ENCODE measurements at places on chromosomes 12 and 14.

DNA sequence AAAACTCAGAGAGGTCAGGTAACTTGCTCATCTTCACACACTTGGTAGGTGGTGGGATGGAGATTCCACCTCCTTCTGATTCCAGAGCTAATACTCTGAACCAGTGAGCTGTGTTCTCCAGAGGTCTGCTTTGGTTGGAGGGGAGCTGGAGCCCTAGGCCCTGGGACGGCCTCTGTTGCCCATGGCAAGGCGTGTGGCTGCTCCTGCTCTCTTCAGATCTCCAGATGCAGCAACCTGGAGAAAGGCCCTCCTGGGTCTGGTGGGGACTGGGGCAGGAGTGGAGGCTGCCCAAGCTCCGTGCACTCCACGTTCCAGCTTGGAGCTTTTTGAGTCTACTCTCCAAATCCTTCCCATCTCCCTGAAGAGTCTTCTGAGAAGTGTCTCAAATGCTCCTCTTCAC lies 10.7 kb downstream of the CCND2 start:
- no peak for DNase-seq

DNA sequence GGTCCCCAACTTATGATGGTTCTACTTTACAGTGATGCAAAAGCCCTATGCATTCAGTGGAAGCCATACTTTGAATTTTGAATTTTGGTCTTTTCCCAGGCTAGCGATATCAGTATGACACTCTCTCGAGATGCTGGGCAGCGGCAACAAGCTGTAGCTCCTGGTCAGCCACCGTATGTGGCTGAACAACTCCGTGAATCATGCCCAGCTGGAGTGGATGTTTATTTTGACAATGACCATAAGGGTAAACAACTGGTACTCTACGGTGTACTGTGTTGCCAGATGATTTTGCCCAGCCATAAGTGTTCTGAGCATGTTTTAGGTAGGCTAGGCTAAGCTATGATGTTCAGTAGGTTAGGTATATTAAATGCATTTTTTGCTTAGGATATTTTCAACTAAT lies 8.2 kb upstream of the ZNF410 start:
- DNase-seq, result no peak

DNA sequence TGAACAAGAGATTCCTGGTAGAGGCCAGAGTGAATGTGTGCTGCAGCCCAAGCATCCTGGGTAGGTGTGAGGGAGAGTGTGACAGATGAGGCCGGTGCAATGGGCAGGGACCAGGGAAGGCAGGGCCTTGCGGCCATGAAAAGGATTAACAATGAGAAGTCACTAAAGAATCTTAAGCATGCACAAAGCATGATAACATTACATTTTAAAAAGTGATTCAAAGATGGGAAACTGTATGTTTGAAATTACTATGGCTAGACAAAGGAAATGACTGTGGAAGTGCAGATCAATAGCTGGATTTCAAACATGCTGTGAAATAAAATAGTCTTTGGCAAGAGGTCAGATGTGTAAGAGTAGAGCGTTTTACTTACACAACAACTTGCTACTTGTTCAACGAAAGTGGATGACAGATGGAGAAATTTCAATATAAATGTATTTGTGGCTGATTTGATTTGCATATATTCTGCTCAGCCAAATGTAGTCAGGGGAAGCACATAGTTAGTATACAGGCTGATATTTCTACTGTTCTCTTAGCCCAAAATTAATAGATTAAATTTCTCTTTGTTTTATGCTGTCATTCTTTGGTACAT lies 175.5 kb downstream of the CCDC59 start:
- no peak for DNase-seq

DNA sequence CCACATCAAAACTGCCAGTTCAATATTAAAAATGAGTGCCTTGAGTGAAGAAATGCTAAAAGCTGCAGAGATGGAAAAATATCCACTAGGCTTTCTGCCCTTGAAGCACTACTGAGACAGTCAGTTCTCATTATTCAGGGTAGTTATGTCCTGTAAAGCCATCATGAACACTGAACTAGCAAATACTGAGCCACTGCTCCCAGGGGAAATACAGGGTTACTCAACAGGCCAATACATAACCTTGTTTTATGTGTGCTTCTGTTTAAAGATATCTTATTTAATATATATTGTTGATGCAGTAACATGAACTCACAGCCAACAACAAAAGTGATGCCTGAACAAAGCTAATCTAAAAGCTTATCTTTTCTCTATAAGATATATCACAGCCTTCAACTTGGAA lies 3.3 kb downstream of the RAD52 start:
- no peak for DNase-seq

- no peak for DNase-seq
These were observed 134.7 kb upstream of the CRY1 start for GRCh38 chr12:107228076-107228475.

DNA sequence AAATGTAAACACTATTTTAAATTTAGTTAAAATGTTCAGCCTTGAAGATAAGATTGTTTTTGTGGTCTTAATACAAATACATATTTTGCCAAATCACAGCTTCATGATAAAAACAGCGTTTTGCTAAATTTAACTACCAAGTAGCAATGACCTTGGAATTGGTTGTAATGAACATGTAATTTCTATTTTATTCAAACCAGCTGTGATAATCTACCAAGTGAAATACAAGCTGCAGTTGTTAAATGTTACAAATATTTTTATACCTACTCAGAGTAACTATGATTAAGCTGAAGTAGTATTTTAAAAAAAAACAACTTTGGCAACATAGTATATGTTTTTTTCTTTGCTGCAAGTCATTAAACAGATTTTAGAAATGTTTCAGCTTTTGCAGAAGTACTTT lies 96.2 kb downstream of the CPSF2 start:
- DNase-seq, result no peak

DNA sequence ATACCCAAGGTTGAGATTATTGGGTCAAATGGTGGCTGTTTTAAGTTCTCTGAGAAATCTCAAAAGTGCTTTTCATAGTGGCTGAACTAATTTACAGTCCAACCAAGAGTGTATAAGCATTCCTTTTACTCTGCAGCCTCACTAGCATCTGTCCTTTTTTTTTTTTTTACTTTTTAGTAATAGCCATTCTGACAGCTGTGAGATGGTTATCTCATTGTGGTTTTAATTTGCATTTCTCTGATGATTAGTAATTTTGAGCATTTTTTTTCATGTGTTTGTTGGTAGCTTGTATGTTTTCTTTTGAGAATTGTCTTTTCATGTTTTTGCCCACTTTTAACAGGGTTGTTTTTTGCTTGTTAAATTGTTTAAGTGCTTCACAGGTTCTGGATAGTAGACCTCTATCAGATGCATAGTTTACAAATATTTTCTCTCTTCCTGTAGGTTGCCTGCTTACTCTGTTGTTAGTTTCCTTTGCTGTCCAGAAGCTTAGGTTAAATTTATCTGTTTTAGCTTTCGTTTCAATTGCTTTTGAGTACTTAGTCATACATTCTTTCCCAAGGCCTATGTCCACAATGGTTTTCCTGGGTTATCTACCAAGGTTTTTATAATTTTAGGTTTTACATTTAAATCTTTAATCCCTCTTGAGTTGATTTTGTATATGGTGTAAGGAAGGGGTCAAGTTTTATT lies 881.3 kb upstream of the SEL1L start:
- DNase-seq, result no peak

- DNase-seq, result no peak
These were observed 110.9 kb downstream of the SCAF11 start for GRCh38 chr12:45879363-45879895.

- no peak for DNase-seq
These were observed 50.8 kb upstream of the MAX start for GRCh38 chr14:65153101-65153500.

DNA sequence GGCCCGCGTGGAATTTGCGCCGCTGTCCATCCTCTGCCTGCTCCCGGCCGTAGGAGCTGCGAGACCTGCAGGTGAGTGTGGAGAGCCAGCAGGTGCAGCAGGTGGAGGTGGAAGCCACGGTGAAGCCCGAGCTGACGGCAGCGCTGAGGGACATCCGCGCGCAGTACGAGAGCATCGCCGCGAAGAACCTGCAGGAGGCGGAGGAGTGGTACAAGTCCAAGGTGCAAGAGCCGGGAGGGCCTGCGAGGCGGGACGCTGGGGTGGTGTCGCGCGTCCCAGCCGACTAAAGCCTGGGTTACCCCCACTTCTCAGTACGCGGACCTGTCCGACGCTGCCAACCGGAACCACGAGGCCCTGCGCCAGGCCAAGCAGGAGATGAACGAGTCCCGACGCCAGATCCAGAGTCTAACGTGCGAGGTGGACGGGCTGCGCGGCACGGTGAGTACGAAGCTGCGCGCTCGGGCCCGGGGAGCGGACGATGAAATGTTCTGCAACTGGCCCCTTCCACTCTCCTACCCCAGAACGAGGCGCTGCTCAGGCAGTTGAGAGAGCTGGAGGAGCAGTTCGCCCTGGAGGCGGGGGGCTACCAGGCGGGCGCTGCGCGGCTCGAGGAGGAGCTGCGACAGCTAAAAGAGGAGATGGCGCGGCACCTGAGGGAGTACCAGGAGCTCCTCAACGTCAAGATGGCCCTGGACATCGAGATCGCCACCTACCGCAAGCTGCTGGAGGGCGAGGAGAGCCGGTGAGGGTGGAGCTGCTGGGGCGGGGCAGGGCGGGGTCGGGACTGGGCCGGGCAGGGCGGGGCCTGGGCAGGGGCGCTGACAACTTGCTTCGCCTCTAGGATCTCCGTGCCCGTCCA lies 2.1 kb downstream of the PRPH start:
- DNase-seq, result no peak

- no peak for DNase-seq
These were observed 1288.4 kb downstream of the AACS start for GRCh38 chr12:126353604-126354003.

- DNase-seq, result no peak
These were observed 5.1 kb upstream of the PAPLN start for GRCh38 chr14:73231981-73232851.

DNA sequence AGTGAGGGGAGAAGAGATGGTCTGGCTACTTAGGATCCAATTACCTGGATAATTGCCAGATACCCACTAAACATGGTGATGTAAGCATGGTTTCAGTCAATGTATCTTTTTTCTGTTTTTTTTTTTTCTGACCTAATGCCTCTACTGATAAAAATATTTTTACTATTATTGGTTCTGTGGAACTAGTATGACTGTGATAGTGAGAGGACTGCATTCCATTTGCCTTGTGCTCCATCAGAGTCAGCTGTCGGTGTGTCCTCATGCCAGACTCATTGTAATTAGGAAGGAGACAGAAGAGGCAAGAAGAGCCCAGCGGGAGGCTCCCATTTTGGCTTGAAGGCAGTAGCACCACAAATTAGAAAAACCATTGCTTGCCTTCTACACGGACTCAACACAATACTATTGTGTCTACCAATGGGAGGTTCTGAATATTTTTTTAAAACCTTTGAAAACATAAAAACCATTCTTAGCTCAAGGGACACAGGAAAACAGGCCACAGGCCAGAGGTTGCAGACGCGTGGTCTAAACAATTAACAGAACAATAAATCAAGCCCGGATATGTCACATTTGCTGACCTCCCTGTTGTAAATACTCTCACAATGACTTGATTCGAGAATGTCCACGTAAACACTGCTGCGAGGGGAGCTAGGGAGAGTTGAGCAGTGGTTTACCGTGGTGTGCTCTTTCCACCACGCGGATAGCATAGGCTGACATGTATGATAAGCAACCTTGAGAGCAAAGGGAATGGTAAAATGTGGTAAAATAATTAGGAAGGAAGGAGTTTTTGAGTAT lies 13.5 kb upstream of the DCP1B start:
- DNase-seq, result no peak

- no peak for DNase-seq
These were observed 1.9 kb upstream of the GTF2A1 start for GRCh38 chr14:81222691-81223090.

GRCh38 chr12:87728931-87729593 lies 300.1 kb downstream of the C12orf50 start:
- no peak for DNase-seq

- DNase-seq, result no peak
These were observed 193.5 kb upstream of the CNOT2 start for GRCh38 chr12:70049596-70050360.

DNA sequence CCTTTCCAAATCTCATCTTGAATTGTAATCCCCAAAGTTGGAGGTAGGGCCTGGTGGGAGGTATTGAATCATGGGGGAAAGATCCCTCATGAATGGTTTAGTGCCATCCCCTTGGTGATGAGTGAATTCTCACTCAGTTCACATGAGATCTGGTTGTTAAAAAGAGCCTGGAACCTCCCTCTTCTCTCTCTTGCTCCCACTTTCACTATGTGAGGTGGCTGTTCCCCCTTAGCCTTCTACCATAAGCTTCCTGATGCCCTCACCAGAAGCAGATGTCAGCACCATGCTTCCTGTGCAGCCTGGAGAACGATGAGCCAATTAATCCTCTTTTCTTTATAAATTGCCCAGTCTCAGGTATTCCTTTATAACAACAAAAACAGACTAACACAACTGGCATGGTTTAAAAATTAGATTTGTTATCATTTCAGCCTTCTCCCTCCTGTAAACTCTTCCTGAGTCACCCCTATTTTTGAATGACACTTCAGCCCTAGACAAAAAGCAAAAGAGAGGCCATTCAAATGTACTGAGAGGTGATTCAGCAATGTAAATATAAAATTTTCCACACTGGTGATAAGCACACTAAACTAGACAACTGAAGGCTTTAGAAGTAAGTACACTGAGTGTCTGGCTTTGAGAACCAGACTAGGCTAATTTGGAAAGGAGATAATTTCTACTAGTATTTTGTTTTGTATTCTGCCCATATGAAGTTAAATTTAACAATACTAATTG lies 212.1 kb upstream of the ABCD2 start:
- no peak for DNase-seq

DNA sequence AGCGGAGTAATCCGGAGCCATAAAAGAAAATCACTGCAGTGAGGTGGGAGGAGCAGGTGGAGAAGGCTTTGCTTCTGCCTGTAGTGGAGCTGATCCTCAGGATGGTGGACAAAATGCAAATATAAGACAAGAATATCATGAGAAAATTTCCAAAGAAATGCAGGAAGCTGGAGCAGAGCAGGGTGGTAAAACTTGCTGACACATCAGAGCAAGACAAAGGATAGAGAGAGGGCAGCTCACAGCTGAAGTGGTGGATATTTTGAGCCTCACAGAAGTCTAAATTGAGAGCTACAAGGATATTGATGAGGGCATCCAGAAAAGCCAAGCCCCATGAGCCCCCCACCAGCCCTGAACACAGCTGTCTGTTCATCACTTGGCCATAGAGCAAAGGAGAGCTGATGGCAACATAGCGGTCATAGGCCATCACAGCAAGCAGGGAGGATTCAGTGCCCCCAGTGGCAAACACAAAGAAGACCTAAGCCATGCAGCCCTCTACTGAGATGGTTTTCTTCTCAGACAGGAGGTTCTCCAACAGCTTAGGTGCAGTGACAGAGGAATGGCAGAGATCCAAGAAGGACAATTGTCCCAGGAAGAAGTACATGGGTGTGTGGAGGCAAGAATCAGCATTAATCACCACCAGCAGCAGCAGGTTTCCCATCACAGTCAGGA lies 30.0 kb upstream of the ANP32D start:
- no peak for DNase-seq
